ENCODE measurements at places on chromosomes 2 and 18.

GRCh38 chr2:135825550-135826176 is 11.3 kb downstream of the LCT start:
- H3K27me3 ChIP-seq, result no peaks in the 10 kb centered on the region
- H3K4me3 ChIP-seq, result no peak overlapping the region
- H3K27ac ChIP-seq, result no peak overlapping the region
- DNase-seq, result no peak
- H3K36me3 ChIP-seq, result no peaks in the 10 kb centered on the region
- no peaks in the 10 kb centered on the region for H3K4me1 ChIP-seq

GRCh38 chr2:161046876-161047275 is 113.4 kb upstream of the TANK start:
- H3K36me3 ChIP-seq, result no peaks in the 10 kb centered on the region
- H3K4me3 ChIP-seq, result no peak overlapping the region
- no peak overlapping the region for H3K27ac ChIP-seq
- DNase-seq, result no peak
- H3K27me3 ChIP-seq, result no peaks in the 10 kb centered on the region
- H3K4me1 ChIP-seq, result peaks cover 5% of the 10 kb centered on the region

DNA sequence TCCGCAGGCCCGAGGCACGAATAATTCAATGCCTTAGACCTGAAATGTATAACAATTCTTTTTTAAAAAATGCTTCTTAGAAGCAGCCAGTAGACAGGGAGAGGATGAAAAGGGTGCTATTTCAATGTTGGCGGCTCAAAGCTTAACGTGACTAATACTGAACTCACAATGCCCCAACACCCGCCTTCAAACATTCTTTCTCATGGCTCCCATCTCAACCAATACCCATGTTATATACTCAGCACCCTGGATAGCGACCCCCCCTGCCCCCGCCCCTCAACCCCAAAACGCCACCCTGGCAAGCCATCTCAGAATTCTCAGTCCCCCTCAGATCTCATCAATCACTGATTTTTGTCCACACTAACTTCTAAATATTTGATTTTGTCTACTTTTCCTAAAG is 4.4 kb downstream of the FBXO41 start:
- no peaks in the 10 kb centered on the region for H3K27me3 ChIP-seq
- no peak overlapping the region for H3K4me3 ChIP-seq
- H3K4me1 ChIP-seq, result peaks cover 12% of the 10 kb centered on the region

- H3K27ac ChIP-seq, result no peak overlapping the region
- H3K27me3 ChIP-seq, result no peaks in the 10 kb centered on the region
Measured at GRCh38 chr2:171066110-171066509, 94.6 kb downstream of the TLK1 start.

GRCh38 chr2:175855794-175856453 is 146.1 kb downstream of the LNPK start:
- H3K4me1 ChIP-seq, result no peaks in the 10 kb centered on the region
- H3K36me3 ChIP-seq, result no peaks in the 10 kb centered on the region
- no peak overlapping the region for H3K27ac ChIP-seq
- peaks cover 31% of the 10 kb centered on the region for H3K27me3 ChIP-seq
- peak; percentile 39 for DNase-seq

- no peak overlapping the region for H3K4me3 ChIP-seq
- DNase-seq, result peak; percentile 86
- no peaks in the 10 kb centered on the region for H3K36me3 ChIP-seq
- H3K4me1 ChIP-seq, result peaks cover 29% of the 10 kb centered on the region
- peak overlapping the region; percentile 75 for H3K27ac ChIP-seq
Measured at GRCh38 chr2:46779447-46779941, 136.1 kb downstream of the MCFD2 start.

GRCh38 chr2:213119061-213119809 is 32.2 kb downstream of the IKZF2 start:
- peak; percentile 76 for DNase-seq
- peaks cover 33% of the 10 kb centered on the region for H3K4me1 ChIP-seq
- peak overlapping the region; percentile 73 for H3K27ac ChIP-seq
- H3K4me3 ChIP-seq, result no peak overlapping the region

- no peaks in the 10 kb centered on the region for H3K27me3 ChIP-seq
- H3K4me1 ChIP-seq, result no peaks in the 10 kb centered on the region
- H3K36me3 ChIP-seq, result no peaks in the 10 kb centered on the region
- no peak overlapping the region for H3K27ac ChIP-seq
Measured at GRCh38 chr2:23200787-23201114, 184.2 kb upstream of the KLHL29 start.

GRCh38 chr2:3789256-3789655 is 85.9 kb downstream of the DCDC2C start:
- H3K36me3 ChIP-seq, result no peaks in the 10 kb centered on the region
- peak overlapping the region; percentile 33 for H3K27ac ChIP-seq
- peaks cover 28% of the 10 kb centered on the region for H3K27me3 ChIP-seq
- DNase-seq, result peak; percentile 48
